ENCODE measurements at places on chromosomes 2 and 18. TPM values are rescaled to one million over a fixed set of nuclear protein-coding genes. Genes with fewer than 3 reads are reported as not detected.

DNA sequence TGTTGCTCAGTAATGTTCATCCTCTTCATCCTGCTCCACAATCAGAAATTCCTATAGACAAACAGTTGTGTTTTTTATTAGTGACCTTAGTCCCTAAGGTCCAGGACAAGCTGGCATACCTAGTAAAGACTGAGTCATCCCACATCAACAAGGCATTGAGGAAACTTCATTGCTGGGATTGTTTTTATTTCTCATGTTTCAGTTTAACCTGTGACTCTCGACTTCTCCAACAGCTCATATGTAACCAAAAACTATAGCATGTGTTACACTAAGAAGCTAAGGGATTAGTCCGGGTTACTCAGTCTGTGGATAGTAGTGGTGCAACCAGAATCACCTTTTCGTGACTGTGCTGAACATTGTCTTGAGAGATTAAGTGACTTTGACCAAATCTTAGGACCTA lies 292.1 kb downstream of the RDH14 start:
- DNase-seq, result no peak

GRCh38 chr2:161265874-161266273 lies 42.4 kb upstream of the PSMD14 start:
- no peak for DNase-seq

- DNase-seq, result no peak
Observed at GRCh38 chr2:238136820-238137537, 1.5 kb upstream of the KLHL30 start.

DNA sequence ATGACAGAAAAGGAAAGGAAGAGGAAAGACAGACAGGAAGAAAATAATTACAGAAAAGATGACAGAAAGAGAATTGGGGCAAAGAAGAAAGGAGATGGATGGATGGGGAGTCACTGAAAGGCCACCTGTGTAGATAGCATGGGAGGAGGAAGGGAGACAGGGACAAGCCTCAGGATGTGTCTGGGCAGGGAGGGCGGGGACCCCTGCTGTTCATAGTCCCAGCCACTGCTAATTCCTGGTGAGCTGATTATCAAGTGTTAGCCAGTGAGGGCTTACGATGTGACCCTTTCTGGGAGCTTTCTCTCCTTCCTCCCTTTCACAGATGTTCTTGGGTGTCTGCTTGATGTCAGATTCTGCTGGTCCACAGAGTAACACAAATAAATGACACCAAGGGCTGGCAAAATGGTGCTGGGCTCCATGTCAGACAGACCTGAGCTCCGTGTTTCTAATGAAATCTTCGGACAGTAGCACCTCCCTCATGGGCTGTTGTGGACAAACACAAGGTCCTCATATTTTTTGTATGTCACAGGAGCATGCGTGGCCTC lies 13.6 kb downstream of the FHOD3 start:
- DNase-seq, result no peak

DNA sequence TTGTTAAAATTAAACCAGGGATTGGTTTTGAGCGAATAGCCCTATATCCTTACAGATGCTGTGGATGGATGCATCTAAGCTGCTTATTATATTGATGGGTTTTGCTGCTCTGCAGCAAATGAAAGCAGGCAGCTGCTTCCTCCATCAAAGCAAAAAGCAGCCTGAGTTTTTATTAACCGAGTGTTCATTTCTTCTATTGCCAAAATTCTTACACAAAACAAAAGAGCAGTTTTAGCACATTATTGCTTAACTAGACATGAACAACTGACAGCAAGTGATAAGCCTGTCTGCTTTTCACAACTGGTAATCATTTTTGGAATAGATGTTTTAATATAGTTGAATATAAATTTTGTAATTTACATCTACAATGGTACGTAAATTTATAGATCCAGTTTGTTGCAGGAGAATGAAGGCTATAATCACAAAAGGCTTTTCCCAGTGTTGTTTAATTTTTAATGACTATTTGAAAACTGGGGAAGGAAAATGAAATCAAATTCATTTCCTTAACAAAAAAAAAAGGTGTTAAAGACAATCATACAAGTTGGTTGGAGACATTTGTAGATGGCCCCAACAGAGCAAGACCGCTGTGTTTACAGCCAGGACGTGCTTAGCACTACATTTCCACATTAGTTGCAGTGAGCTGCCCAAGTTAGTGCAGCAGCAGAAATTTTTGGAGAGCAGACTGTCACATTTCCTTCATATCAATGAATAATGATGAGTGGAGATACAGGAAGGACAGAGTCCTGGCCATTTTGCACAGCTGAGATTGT lies 253.6 kb upstream of the SIX3 start:
- DNase-seq, result no peak

GRCh38 chr18:24991141-24992060 lies 360.6 kb downstream of the ZNF521 start:
- DNase-seq, result peak; percentile 46

- DNase-seq, result peak; percentile 28
Observed at GRCh38 chr2:10487081-10487740, 39.1 kb upstream of the ODC1 start.

GRCh38 chr2:73993376-73993775 lies 8.7 kb downstream of the TET3 start:
- no peak for DNase-seq

DNA sequence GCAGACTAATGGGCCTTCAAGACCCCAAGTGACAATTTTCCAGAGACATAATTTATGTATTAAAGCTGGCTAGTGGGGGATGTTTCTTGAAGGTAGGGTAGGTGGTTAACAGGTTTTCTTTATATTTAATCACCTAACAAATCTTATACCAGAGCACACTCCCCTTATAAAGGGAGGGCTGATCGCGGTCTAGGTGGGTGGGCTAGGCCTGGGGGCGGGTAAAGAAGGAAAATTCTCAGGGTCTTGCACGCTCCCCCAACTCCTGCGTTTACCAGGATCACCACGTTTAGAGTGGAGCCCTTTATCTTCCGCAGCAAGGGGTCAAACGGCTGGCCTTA lies 19.9 kb upstream of the CXXC1 start:
- DNase-seq, result no peak

GRCh38 chr2:63977904-63978303 lies 41.3 kb downstream of the VPS54 start:
- no peak for DNase-seq

- no peak for DNase-seq
Observed at GRCh38 chr2:136173126-136173525, 55.2 kb upstream of the CXCR4 start.

GRCh38 chr18:21741562-21742314 lies 1.1 kb downstream of the MIB1 start:
- peak; percentile 50 for DNase-seq

DNA sequence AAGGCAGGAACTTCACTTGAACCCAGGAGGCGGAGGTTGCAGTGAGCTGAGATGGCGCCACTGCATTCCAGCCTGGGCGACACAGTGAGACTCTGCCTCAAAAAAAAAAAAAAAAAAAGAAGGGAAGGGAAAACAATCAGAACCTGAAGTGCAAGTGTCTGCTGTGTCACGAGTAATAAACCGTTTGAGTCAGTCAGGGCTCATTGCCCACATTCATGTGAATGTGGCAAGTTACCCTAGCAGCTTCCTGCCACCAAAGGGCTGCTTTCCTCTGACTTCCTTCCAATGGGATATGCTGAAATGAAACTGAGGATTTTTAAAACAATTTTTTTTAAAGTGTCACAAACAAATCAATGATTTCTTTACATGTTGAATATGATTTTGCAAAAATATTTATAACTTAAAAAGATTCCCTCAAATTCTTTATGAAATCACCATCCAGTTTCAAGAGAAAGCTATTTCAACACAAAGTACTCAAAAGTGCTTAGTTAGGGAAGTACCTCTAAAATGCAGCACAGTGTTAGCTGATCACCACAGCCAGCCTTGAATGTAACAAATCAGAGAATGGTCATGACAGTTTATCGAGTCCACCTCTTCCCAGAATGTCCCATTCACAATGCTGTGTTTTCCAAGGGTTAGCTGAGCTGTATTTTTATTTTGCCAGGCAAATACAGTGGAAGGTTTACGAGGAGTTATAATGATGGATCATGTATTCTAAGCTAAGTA lies 36.4 kb downstream of the WDSUB1 start:
- DNase-seq, result peak; percentile 31

DNA sequence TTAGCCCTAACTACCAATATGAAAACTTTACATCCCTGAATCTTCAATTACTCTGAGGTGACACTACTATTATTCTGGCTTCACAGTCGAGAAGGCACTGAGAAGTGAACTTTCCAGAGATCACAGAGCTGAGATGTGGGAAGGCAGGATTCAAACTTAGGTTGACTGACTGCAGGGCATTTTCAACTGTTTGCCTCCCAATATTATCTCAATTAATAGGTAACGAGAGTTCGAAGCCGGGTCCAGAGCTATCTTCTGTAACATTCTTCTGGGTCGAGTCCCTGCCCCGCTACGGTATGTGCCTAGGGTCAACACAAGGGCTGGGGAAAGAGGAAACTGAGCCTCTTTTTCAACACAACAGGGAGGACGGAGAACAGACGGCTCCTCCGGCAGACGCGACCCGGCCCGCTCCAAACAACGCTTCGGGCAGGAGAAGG lies 740 bp downstream of the CHMP3 start:
- no peak for DNase-seq

The MC4R gene
- 0.21 TPM for total RNA-seq

The HDLBP gene
- total RNA-seq, result 509 TPM

The RAD51AP2 gene
- total RNA-seq, result 0.10 TPM

The ACTG2 gene
- total RNA-seq, result 7.9 TPM
